ENCODE measurements at places on chromosomes 7 and 10. TPM values are rescaled to one million over a fixed set of nuclear protein-coding genes. Genes with fewer than 3 reads are reported as not detected.

DNA sequence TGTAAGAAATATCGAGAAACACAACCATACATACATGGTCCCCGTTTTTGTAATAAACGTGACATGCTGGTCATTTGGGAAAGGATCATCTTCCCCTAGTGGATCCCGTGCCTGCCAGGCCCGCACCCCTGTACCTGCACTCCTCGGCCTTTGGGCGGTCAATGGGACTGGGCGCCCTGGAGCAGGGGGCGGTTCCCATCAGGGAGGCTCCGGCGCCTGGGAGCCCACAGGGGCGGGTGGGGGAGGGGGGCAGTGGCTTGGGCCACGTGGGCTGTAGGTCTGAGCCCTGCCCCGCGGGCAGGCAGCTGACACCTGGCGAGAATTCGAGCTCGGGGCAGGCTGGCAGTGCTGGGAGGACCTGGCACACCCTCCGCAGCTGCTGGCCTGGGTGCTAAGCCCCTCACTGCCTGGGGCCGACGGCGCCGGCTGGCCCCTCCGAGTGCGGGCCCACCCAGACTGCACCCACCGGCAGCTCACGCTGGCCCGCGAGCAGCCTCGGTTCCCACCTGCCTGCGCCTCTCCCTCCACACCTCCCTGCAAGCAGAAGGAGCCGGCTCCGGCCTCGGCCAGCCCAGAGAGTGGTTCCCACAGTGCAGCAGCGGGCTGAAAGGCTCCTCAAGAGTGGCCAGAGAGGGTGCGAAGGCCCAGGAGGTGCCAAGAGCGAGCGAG is 361.6 kb upstream of the GRM3 start:
- DNase-seq = no peak

- DNase-seq = no peak
Measured at GRCh38 chr10:85657476-85658113, 709.0 kb downstream of the GRID1 start.

DNA sequence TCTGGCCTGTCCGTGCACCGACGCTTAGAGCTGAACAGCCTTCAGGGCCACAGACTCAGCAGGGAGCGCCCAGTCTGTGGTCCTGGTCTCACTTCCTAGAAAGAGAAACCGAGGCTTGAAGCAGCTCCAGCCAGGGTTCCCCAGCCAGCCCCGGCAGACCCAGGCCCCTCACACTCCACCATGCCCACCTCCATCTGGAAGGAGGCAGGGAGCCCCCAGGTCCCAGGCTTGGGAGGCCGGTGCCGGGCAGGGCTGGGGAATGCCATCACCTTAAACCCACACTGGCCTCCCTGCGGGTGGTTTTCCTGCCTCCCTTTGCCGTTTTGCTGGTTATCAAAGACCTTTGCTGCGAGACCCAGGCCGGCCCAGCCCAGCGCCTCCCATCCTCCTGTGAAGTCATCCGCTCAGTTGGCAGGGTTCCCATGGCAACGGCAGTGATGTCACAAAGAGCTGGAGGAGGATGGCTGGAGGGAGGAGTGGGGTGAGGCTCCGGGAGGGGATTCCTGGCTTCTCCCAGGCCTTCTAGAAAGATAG is 24.0 kb downstream of the ELFN1 start:
- no peak for DNase-seq

DNA sequence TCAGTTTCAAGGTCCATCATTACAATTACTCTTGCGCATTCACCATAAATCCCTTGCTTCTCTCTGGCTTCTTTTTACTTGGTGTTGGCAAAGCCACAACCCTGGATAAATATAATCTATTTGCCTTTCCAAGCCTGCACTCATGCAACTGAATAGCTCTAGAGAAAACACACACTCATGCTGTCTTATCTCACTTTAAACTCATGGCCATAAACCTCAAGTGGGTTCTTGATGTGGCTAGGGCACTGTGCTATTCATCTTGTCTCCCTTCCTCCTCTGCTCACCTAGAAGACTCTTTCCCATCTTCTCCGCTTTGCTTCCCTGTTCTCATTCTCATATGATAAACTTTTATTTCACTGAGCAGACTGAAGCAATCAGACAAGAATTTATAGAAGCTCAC is 165.4 kb upstream of the MTPN start:
- no peak for DNase-seq

DNA sequence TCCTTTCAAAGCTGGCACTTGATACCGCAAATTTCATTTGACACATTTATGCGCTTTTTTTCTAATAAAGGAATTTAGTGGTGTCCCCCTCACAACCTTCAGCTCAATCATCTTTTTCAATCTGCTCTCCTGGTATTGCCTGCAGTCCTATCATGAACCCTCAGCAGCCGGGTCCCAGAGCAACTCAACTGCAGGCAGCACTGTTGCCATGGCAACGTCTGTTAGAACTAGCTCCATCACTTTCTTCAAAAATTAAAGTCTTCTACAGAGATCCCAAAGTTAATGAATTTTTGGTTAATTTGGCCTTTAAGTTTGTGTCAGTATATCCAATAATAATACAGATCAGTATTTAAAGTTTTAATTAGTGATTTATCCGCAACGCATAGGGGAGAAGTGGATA is 136.1 kb upstream of the TARP start:
- DNase-seq = no peak

Gene AKR1D1
- 0.08 TPM for polyA plus RNA-seq
